ENCODE measurements at places on chromosomes 4 and X.
A peak's percentile ranks its signal among the peaks of the same experiment; 100 is the strongest.

DNA sequence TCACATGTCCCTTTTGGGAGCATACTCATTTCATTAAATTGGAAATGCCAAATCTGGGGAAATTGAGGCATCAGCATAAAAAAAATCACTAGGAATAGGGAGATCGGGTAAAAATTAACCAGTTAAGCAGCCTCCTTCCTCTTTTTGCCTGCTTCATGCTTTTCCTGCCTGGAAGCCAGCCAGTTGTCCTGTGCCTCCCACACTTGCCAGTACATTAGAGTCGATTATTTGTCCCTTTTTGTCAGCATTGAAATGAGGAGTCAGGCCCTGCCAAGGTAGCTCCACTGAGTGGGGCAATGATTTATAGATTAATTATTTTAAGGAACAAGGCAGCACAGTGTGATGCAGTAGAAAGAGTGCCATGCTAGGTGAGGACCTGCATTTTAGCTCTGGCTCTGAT is 55.3 kb downstream of the SH2D1A start:
- DNase-seq = no peak

GRCh38 chr4:10762561-10762960 is 78.0 kb upstream of the CLNK start:
- no peak for DNase-seq

DNA sequence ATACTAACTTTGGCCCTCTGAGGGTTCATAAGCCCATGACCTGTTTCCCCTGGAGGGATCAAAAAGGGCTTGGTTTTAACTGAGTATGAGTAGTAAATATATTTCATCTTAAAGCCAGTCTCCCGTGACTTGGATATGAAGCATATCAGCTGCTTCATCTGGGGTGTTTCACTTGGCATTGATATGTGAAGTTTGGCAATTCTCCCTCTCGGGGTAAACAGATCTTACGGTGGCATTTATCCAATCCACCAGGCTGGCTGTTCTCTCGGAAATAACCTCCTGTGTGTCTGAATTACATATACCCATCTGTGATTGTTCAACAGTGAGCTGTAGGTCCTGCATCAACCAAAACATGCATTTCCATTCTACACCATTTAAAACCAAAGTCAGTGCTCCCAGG is 130.7 kb downstream of the ADAM29 start:
- DNase-seq = no peak

DNA sequence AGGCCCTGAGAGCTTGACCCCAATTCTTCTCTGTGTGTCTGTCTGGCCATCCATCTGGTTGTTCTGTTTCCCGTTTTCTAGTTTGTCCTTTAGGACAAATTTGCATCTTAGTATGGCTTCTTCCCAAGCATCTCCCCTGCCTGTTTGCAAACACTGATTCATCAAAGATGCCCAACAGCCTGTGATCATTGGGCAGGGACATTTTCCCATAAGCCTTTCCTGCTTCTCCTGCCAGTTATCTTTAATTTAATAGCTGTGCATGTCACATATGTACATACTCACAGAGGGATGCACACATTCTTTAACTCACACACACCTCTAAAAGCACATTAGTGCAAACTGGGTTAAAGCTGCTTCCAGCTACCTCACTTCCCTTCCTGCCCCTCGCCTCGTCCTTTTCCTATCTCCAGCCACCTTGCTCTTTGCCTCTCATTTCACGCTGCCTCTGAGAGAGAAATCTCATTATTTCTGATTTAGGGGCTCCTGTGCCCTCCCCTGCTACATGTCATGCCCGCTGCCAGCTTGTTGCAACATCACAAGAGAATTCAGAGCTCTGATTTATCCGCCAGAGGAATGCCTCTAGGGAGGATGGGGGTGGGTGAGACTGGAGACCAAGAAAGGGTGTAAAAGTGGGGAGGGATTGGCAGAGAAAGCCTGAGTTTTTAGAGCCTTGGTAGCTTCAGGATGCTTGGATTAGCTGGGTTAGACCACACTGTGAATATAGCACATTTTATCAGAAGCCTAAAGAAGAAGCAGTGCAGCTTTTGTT is 100.6 kb downstream of the NHS start:
- DNase-seq = no peak

GRCh38 chr4:48779095-48779997 is 733 bp downstream of the FRYL start:
- no peak for DNase-seq

DNA sequence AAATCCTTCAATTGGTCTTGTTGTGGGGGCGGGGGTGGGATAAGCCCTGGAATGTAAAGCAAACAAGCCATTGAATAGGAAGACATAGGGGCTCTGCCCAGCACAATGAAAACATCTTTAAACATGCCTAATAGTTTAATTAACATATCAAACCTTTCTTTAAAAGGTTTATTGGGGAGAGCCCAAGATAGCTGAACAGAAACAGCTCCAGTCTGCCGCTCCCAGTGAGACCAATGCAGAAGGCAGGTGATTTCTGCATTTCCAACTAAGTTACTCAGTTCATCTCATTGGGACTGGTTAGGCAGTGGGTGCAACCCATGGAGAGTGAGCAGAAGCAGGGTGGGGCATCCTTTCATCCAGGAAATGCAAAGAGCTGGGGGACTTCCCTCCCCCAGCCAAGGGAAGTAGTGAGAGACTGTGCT is 327.2 kb upstream of the CNKSR2 start:
- DNase-seq = no peak

GRCh38 chrX:109774706-109775105 is 41.6 kb upstream of the ACSL4 start:
- DNase-seq = no peak

DNA sequence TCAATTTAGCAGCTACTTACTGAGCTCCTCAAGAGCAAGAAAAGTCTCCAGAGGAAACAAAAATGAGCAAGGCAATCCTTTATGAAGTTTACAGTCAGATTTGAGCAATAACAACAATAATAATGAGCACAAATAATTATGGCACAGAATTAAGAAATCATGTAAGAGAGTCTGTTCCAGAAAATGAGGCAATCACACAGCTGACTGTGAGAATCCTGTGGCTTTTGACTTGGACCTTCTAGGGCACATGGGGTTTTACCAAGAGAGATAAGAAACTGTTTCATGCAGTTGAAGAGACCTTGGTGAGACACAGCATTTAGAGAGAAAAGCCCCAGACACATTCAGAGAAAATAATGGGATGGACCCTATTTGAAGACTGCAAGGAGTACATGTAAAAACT is 362.6 kb upstream of the MAGEB2 start:
- no peak for DNase-seq

DNA sequence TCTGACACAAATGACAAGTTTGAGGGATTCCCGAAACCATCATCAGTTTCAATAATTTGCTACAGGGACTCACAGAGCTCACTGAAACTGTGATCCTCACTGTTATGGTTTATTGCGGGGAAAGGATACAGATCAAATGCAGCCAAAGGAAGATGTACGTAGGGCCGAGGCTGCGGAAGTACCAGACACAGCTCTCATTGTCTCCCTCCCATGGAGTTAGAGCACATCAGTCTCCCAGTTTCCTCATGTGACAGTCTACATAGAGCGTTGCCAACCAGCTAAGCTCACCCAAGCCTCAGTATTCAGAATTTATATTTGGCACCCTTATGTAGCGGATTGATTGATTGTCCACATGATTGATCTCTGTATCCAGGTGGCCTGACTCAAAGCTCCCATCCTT is 137.8 kb upstream of the TENM3 start:
- no peak for DNase-seq

DNA sequence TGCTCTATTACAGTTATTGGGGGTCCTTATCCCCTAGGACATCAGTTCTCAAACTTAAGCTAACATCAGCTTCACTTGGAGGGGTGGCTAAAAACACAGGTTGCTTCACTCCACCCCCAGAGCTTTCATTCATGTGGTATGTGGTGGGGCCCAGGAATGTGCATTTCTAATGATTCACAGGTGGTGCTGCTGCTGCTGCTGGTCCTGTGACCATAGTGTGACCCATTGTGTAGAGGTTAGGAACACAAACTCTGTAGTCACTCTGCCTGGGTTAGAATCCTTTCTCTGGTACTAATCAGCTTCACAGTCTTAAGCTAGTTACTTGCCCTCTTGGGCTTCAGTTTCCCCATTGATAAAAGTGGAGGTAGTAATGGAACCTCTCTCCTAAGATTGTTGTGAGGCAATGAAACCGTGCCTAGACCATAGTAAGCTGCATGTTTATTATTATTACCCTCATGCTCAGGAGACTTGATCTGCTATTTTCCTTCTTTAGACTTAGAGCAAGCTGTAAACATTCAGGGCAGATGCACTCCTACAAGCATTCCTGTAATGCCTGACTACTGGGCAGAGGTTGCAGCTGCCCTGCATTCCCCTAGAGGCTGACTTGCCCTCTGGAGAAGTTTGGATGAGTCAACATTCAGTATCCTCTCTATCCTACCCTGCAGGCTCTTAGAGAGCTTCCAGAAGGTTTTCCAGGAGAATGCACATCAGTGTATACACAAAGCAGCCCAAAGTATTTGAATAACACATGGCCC is 94.1 kb upstream of the ACSL4 start:
- DNase-seq = no peak

DNA sequence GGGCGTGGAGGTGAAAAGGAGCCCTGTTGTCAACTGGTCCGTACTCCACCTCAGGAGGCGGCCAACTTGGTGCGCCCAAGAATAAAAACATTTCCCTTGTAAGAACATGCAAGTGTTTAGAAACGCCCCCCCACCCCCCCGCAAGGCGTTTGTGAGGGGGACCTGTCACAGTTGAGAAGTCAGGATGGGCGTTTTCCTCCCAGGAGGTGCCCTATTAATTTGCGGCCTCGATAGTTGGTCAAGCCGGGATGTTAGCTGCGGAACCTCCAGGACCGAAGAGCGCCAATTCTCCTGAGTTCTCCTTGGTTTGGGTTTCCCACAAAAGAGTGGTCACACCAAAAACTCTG is 651 bp upstream of the SAP30 start:
- DNase-seq = no peak

- DNase-seq = no peak
Measured at GRCh38 chr4:185464183-185464582, 7.3 kb downstream of the CCDC110 start.

DNA sequence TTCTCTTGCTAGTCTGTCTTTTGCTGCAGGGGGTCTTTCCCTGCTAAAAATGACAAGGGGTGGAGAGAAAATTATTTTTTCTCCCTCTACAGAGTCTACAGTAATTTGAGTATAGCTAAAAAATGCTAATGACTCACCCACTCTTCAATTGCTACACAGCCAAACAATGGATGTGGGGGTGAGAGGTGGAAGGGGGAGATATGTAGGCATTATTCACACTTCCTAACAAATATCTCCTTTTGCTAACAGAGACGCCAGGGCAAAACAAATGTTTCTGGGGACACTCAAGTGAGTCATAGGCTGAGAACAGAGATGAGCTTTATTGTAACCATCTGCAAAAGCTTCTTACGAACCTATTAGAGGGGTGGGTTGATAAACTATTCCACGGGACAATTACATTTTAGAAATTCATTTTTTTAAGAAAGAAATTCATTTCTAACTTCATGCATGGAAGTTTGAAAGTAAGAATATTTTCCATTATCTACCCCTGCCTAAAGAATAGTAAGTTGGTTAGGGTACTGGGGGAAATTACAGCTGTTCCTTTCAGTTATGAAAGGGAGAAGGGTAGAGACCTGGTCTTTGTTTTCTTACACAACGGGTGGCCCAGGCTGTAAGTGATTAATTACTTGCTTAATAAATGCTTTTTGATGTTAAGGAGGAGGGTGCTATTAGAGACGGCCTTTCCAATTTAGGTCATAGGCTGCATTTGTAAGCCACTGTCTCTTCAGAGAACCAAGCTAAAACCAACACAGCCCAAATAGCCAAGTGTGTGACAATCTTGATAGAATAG is 12.8 kb downstream of the SCD5 start:
- no peak for DNase-seq

DNA sequence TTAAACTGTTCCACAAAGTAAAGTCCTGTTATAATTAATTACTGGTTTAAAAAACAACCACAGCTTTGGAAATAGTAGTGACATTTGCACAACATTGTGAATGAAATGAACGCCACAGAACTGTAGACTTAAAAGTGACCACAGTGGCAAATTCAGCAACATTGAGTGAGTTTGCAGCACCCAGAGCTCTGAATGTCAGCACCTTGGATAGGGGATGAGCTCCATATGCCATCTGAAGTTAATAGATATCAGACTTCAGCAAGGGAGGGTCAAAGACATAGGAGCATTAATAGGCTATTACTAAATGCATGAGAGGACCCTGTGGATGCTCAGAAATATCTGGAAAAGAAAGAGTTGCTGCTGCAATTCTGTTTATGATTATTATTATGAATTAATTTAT is 55.3 kb upstream of the KCNIP4 start:
- no peak for DNase-seq

GRCh38 chr4:170589597-170590191 is 499.9 kb upstream of the AADAT start:
- peak; percentile 47 for DNase-seq

DNA sequence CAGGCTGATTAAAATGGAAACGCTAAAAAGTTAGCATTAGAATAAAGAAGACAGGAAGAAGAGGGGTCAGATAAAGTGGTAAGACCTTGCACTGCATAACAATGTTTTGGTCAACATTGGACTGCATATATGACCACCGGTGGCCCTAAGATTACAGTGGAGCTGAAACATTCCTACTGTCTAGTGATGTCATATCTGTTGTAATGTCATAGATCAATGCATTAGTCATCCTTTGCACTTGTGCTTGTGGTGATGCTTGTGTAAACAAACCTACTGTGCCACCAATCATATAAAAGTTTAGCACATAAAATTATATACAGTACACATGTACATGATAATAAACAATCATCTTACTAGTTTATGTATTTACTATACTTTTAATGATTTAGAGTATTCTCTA is 73.0 kb downstream of the TMEM165 start:
- peak; percentile 15 for DNase-seq

- DNase-seq = no peak
Measured at GRCh38 chr4:153217440-153217839, 13.2 kb downstream of the TRIM2 start.

GRCh38 chr4:81003597-81004111 is 26.9 kb upstream of the BMP3 start:
- no peak for DNase-seq

DNA sequence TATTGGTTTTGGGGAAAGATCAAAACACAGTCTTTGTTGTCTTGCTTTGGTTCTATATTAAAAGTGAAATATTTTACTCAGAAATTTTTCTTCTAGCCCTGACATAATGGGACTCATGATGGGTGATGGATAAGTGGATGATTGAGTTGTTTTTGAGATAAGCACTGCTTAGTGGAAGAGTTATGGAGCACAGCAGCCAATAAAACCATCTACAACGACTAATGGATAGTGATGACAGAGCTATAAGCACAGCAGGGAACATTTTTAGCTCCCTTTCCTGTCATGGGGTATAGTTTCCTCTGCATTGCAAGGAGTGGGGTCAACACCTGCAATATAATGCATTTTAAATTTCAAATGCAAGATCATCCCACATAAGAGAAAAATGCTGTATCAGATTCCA is 812.4 kb downstream of the STPG2 start:
- no peak for DNase-seq

- DNase-seq = no peak
Measured at GRCh38 chr4:180925805-180926204, 1317.4 kb upstream of the TENM3 start.

Data from LNCaP clone FGC (cell line).